ENCODE measurements at places on chromosomes 1 and 21.

GRCh38 chr21:38123626-38124025 lies 133.2 kb upstream of the KCNJ15 start:
- no peak for DNase-seq

DNA sequence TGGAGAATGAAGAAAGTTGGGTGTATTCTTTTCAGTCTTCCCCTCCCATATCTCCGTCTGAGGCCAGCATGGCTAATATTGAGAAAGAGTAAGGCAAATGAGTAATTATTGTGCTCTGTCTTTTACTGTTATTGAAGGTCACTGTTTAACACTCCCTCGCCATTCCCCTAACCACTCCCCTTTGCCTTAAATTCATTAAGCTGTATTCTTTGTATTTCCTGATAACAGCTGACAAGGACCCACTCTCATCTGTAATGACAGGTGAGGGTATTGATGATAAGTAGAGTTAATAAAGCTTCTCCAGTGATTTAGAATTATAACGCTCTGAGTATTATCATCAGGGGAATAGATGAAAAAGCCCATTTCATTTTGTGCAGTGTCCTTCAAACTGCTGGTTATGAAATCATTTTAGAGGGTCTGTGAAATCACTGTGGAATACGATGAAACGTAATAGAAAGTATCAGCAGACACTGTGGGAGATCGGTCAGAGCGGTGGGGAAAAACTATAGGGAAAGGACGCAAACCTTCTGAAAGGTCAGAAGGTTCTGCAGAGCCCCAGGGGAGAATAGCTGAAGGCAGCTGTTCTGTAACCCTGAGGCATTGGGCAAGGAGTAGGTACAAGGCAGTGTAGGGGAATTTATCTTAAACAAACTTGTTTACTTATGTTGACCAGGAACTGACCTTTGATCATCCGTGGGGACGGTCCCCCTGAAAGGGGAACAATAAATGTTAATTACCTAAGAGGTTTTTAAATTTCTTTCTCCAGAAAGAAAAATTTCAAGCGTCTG lies 46.3 kb upstream of the CACYBP start:
- no peak for DNase-seq

- no peak for DNase-seq
Observed at GRCh38 chr1:239993366-239993765, 98.3 kb upstream of the FMN2 start.

DNA sequence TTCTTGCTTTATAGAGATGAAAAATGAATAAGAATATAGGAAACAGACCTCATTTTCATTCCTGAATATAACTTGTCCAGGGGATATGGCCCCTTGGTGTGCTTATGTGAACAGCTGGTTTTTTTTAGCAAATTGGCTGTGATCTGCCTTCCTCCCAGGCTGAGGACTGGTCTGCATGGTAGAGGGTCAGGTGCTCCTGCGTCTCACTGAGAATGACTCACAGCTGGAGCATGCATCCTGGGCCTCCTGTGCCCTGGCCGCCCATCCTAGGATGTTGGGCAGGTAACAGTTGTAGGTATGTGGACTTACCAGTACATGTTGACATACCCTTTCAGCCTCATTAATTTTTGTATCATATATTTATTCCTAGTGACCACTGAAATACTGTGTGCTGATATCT lies 29.8 kb downstream of the AGT start:
- DNase-seq: no peak

DNA sequence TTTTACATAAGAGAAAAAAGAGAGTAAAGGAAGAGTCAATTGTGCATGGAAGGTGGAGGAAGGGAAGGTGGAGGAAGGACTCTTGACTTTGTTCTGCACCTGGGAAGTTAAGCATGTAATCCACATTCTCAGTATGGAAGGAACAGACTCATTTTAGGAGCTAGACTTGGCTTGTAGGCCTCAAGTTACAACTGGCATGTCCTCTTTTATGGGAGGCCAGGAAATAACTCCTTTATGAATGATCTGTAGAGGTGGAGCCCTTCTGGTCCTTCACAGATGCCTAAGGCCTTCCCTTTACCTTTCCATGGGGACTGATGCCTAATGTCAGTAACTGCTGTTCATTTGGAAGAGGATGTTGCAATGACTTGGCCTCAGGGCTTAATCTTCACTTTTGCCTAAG lies 29.4 kb upstream of the CCSAP start:
- no peak for DNase-seq

DNA sequence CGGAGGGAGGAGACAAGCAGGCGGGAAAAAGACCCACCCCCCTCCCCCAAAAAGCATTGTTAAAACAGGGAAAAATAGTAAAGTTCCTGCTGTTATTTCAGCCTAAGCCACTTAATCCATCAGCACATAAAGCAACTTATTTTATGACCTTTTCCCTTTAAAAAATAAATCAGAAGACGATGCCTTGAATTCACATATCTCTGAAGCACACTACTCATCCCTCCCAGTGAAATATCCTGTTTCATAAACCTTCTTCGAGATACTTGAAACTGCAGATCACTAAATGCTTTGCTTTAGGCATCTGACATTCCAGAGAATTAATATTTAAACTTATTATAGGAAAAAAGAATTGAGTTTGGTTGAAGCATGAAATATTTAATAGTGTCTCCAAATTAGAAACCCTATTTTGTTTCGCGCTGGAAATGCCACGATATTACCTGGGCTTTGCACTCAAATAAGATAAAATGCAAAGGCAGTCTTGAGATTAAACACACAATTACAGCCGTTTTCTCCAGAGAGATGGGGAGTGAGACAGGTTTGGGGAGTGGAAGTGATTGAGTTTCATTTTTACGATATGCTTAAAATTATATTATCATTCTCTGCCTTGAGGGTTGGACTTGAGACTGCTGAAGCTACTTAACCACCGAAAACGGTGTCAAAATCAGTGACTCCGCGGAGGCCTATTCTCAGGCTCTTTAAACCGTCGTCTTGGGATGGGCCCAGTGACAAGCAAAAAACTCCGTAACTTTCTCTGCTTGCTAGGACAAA lies 9.3 kb downstream of the GLIS1 start:
- no peak for DNase-seq

DNA sequence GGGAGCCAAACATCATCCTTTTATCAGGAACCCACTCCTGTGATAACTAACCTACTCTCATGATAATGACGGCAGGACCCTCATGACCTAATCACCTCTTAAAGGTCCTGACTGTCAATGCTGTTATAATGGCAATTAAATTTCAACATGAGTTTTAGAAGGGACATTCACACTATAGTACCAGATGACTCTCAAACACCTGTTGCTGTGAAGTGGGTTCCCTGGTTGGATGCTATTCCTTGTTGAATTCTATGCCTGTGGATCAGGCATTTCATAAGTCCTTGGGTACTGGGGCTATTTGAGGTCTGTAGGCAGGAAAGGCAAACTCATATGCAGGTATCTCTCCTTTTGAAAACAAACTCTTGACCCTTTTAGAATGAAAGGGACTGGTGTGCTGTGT lies 7.5 kb upstream of the ZSWIM5 start:
- no peak for DNase-seq

DNA sequence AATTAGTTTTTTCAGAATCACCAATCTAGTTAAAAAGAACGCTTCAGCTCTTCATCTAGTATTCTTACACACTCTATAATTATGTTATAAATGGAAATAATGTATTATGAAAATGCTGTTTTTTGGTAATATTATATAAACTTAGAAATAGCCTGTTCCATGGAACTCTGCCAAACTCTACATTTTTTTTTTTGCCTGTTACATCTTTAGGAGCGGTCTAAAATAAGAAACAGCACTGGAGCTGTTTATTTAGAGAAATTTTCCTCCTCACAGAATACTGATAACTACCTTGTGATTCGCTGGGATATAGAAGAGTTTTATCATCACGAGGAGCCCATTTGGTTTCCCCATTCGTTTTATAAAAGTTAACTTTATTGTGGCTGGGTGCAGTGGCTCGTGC lies 58.5 kb downstream of the PKN2 start:
- no peak for DNase-seq

Measured in suppressor macrophage treated with lipopolysaccharide for 4 hours (primary cell).